ENCODE measurements at places on chromosomes 3 and 15.

GRCh38 chr3:17775073-17775472, 32.6 kb upstream of the TBC1D5 start:
- DNase-seq, result no peak

DNA sequence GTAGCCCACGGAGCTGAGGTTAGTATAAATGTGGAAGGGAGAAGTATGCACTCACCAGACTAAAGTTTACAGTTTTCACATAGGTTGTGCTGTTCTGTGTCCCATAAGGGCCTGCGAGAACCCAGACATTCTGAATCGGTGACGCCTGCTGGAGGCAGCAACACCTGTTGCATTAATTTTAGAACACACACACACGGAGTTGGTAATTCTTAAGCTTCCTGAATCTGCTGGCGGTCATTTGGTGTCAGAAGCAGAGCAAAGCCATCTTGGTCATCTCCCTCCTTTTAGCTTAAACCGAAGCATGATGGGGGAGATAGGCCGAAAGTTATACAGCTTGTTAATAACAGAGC, 41.1 kb upstream of the AP3B2 start:
- no peak for DNase-seq

GRCh38 chr3:43330981-43331380, 44.6 kb downstream of the SNRK start:
- no peak for DNase-seq

- no peak for DNase-seq
These were observed 36.3 kb upstream of the HERC1 start for GRCh38 chr15:63870043-63870394.

GRCh38 chr3:28846971-28847478, 433.8 kb upstream of the RBMS3 start:
- DNase-seq, result no peak

DNA sequence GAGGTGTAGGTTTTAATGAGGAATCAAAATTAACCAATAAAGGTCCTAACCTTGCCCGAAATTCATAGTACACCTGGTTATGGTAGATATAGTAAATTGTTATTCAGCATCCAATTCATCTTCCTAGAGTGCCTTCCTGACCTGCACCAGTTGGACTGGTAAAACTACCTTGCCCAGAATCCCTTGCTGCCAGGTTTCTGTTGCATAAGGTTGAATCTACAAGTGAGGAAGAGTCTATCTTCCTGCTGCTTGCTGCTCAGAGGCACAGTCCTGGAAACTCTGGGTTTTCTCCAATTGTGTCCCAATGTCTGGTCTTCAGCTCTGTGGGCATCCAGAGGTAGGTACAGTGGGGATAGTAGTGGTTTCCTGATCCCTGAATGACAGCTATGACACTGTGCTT, 17.3 kb downstream of the CCDC54 start:
- DNase-seq, result no peak

DNA sequence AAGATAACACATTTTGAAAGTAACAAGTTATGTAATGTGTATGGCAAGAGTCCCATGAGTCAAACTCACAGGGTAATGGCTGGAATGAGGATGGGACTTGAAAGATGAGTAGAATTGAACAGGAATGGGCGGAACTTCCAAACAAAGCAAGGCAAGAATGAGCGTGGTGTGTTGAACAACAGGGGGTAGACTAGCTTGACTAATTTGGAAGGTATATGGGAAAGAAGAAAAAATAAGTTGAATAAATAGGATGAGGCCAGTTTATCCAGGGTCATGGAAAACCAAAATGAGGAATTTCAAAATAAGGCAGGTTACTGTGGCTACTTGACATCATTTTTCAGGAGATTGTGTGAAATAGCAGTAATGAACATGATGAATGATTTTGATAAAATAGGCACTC, 2.5 kb upstream of the DPH6 start:
- DNase-seq, result no peak

- DNase-seq, result no peak
These were observed 235.3 kb downstream of the CDIN1 start for GRCh38 chr15:36814708-36815107.

DNA sequence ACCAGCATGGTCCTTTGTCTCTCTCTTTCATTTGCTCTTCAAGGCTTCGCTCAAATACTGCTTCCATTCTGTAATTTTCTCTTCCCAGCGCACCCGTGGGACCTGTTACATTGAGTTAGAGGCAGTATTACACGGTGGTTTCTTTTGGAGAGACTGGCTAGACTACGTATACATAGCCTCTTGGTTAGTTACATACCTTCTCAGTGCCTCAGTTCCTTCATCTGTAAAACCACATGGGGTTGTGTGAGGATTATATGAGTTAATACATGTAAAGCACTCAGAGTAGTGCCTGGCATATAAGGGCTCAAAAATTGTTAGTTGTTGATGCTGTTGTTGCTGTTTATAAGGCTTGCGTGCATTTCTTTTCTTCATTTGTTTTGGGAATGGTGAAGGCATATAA, 33.8 kb downstream of the UBE2E2 start:
- DNase-seq, result no peak

GRCh38 chr3:38630070-38630469, 19.4 kb downstream of the SCN5A start:
- no peak for DNase-seq

GRCh38 chr15:39748276-39748675, 34.4 kb downstream of the FSIP1 start:
- DNase-seq, result no peak

DNA sequence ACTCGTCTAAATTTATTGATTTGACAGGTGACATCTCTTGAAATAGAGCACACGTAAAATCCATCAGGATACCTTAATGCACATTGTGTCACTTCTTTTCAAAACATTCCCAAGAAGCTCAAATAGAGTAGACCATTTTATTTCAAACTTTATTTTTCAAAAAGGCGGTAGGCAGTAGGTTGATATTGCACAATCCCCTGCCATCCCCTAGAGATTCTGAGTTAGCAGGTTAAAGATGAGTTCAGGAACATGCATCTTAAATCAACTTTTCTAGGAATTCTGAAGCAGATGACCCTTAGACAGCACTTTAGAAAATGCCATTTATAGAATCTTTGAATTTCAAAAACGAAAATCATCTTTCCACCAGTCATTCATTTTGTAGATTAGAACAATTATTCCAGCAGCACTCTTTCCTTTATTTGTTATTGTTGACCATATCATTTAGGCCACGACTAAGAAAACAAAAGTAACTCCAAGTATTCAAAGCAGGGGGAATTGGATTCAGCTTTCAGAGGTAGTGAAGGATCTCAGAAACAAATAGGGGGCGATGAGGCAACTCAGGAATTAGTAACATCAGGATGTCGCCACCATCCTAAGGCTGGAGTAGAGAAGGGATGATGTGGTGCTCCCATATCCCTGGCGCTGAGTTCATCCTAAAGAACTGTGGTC, 198.2 kb upstream of the MCTP2 start:
- DNase-seq, result no peak

DNA sequence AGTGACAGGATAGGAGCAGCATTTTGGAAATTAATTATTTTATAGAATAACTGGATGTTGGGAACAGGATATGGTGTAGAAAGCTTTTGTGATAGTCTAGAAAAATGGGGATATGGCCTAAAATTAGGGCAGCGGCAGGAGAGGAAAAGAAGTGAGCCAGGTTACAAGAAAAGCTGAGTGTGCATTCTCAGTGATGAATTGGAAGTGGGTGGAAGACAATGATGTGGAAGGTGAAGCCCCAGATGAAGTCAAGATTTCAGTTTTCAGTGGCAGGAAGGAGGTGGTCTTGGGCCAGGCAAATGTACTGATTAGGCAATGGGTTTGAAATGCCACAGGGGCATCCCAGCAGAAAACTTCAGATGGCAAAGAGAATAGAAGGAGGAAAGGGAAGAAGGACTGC, 33.6 kb downstream of the ACP3 start:
- no peak for DNase-seq

DNA sequence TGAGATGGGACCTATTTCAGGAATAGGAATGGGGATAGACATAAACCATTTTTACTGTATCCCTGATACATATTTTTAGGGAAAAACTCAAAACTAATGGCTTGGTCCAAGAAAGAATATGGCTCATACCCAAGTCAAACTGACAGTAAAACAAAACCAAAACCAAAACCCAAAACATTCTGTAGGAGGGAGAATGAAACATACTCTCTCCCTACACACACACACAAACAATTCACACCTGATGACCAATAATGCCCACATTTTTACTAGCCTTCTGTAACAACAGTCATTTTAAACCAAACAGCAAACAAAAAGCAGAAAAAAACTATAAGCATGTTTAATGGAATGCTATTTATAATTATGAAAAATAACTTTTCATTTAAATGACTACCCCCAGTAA, 74.9 kb downstream of the NBEAL2 start:
- DNase-seq, result no peak

- DNase-seq, result no peak
These were observed 34.6 kb upstream of the THSD4 start for GRCh38 chr15:71080705-71081104.

DNA sequence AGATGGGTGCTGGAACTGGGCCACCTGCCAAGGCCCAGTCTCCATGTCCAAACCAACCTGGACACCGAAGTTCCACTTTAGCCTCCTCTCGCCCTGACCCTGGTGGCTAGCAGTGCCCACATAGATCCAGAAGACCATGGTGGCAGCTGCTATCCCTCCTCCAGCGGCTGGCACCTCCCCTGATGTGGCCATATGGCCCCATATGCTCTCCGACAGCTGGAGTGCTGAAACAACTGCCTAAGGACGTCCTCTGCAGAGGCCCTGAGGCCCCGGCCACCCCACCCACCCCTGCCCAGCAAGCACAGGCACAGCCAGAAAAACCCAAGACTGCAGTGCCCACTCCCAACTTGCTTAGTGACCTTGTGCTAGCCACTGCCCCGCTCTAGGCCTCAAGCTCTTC, 182.3 kb upstream of the LINGO1 start:
- DNase-seq, result no peak

DNA sequence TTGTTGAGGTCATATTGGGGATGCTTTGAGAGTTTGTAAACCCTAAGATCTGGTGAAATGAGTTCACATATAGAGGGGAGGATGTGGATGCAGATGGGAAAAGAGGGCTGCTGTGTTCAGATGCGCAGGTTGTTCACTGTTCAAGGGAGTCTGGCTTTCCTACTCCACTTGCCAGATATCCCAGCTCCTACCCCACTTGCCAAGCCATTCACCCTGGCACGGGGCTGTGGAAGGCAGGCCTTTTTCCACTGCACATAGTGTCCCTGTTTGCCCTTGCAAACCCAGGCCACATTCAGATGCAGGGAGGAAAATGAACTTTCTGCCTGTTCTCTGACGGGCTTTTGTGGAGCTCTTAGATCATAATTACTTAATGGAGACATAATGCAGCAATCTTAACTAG, 29.0 kb downstream of the CRABP1 start:
- no peak for DNase-seq

DNA sequence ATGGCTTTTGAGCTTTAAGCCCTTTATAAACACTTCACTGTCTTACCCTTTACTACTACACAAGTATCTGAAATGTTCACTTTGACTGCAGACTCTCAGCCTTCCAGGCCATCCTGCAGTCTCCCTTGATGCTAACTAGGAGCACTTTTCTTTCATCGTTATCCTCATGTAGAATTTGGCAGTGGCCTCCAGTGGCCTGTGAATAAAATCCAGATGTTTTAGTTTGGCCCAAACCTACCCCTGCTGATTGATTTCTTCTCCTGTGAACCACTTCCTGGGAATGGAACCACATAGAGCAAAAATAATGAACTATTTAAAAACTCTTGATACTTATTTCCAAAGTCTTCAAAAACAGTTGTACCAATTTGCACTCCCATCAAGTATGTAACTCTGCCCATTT, 271.9 kb downstream of the FEZF2 start:
- no peak for DNase-seq

GRCh38 chr3:7489417-7489816, 628.5 kb downstream of the GRM7 start:
- no peak for DNase-seq

- no peak for DNase-seq
These were observed 63.6 kb downstream of the SLC15A2 start for GRCh38 chr3:121957674-121958415.

DNA sequence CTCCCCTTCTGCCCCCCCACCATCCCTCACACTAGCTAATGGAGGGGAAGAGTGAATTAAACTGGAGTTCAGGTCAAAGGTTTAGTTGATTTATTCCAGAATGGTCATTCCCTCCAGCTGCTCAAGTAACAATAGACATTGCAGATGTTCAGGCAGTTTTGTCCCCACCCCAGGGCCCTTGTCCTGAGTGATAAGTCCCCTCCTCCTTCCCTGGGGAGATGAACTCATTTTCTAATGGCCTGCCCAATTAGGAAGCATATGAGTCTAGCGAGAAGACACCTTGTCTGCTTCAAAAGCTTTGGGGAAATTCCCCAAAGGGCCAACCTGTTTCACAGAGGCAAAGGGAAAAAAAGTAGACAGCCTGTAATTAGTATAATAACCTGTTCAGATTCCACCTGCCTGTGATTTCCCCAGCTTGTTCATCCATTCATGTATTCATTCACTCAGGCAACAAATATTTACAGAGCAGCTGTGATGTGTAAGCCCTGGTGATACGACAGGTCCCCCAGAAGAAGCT, 165.3 kb downstream of the SHQ1 start:
- no peak for DNase-seq

DNA sequence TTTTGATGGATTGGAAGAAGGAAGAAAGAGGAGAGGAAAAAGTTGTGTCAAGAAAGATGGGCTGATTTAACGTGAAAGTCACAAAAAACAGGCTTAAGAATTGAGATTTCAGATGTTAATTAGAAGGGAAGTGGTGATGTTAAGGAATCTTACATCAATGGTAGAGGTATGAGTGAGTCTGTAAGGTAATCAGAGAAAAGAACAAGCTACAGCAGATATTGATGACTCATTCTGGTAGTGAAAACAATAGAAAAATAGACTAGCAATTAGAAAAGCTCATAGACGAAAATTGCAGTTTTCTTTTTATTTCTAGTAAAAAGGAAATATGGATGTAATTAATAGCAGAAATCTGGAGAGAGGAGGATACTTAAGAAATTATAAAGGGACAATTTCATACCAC, 559.6 kb downstream of the MCTP2 start:
- no peak for DNase-seq

- no peak for DNase-seq
These were observed 84.0 kb upstream of the TLE3 start for GRCh38 chr15:70181626-70182255.

DNA sequence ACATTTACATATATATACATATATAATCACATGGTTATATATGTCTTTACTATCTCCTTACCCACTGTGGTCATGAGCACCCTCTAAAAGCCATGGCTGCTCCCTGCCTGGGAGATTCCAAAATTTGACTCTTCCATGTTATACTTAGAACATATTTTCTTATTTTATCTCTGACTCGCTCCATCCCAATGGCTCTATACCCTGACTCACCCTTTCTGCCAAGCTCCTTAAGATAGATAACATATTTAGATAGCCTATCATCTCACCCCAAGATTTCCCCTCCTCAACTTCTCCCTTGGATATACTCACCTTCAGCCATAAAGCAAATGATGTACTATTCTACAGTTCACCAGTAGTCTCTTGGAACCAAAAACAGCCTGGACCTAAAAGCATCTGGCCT, 65.1 kb downstream of the CD200R1L start:
- DNase-seq, result no peak

Data from progenitor cell of endocrine pancreas (in vitro differentiated cells).